Activated naive CD4-positive, alpha-beta T cell (primary cell): ENCODE measurements at places on chromosomes 6 and 20.

DNA sequence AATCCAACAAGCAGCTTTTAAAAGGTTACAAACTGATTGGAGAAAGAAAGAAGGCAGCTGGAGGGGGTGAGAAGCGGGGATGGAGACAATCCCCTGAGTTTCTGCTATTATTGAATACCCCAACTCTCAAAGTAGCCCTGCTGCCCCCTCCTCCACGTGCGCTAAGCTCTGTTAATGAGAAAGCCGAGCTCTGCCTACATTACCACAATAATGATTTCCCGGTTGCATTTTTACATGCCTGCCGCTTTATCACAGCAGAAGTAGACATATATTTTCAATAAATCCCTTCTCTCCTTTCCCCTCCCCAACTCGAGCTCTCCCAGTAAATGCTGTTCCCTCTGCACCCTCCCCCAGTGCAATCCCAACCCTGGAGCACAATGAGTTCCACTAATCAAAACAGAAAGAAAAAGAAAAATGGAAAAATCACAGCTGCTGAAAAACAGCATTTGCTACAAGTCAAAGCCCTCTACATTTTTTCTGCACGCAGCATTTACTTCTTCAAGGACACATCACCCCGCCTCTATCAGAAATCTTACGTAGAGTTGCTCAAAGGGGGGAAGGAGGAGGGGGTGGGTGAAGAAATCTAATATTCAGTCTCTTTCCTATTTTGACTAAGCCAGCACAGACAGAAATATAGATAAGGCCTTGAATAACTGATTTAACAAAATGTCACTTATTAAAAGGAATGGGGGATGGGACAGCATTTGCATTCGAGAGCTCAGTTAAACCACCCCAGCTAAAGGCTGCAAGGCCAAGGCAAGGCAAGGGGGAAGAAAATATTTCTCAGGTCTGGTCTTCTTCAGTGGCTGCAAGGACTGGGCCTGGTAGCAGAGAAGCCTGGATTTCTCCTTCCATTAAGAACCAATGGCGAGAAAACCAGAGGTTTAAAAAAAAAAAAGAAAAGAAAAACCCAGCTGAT, 10.7 kb downstream of the TRERF1 start:
- DNase-seq: no peak

DNA sequence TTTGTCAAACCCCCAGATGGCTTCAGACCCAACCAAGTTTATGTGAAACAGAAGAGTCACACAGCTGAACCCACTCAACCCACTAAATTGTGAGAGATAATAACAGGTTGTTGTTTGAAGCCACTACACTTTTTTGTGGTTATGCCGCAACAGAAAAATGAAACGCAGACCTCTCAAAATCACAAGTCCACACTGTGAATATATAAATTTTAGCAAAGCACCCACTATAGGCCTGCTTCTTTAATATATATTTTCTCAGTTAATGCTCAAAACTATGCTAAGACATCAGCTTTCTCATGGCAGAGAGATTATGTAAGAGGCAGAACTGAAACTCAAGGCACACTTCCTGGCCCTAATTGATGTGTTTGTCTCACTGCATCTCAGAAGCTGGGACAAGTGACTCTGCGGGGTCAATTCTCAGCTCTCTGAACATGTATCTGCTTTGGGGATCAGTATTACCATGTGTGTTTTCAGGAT, 27.7 kb downstream of the MAP3K5 start:
- no peak for DNase-seq

- no peak for DNase-seq
These were observed 9.8 kb downstream of the RHAG start for GRCh38 chr6:49626811-49627210.

- DNase-seq: no peak
These were observed 37.4 kb upstream of the KCNB1 start for GRCh38 chr20:49519777-49520359.

GRCh38 chr6:144548536-144548935, 263.4 kb downstream of the UTRN start:
- no peak for DNase-seq

DNA sequence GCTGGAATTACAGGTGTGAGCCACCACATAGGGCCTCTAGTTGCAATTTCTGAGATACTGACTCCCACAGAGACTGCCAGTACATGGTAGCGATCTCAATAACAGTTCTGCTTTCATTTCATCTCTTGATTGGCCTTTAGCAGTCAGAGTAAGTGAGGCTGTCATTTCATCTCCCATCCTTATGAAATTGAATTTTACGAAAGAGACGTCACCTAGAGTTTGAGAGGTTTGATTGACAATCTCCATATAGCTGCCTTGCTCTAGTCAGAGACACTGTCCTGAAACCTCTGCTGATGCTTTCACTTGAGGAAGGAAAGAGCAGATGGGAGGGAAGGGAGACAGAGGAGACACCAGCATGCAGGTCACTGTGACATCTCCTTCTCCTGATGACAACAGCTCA, 466.1 kb downstream of the NKAIN2 start:
- DNase-seq: no peak

DNA sequence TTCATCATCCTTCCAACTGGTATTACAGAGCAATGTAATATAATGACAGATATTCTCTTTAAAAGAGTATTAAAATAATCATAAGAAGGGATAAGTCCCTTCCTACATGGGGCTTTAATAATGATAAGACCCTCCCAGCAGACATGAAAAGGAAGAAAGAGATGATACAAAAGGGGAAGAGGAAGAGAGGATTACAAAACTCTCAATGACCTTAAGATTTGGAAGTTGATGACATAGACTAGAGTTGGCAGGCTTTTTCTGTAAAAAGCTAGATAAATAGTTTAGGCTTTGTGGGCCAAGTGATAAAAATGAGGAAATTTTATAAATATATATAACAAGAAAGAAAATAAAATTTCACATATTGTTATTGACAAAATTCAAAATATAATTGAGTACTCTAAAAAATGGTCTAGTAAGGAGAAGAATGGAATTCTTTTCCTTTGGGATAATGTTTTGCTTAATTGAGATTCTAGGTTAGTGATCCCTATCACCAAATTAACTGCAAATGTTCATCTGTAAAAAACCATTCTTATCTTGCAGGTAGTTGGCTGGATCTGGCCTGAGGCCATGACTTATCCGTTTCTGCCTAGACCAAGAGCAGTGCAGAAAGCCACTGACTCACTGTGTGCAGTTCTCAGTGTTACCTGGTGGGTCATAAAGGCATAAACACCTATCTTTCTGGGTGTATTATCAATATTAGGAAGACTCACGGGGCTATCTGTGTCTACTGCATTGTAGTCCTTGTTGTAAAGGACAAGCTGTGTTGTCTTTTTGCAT, 11.0 kb downstream of the RIPOR2 start:
- no peak for DNase-seq

DNA sequence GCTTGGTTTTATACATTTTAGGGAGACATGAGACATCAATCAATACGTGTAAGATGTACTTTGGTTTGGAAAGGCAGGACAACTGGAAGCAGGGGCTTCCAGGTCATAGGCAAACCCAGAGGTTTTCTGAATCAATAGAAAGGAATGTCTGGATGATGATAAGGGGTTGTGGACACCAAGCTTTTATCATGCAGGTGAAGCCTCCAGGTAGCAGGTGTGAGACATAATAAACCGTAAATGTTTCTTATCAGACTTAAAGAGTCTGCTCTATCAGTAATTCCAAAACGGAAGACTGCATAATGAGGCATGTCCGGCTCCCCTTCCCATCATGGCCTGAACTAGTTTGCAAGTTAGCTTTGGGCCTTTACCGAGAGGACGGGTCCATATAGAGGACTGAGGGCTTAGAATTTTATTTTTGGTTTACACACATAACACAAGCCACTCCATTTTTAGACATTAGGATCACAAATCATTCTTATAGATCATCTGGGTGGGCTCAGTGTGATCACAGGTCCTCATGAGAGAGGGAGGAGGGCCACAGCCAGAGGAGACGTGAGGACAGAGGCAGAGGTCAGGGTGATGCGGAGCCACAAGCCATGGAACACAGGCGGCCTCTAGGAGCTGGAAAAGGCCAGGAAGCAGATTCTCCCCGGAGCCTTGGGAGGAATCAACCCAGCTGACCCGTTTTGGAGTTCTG, 10.7 kb upstream of the SERPINB9 start:
- DNase-seq: no peak

- DNase-seq: no peak
These were observed 39.7 kb downstream of the PPARD start for GRCh38 chr6:35382015-35382414.

GRCh38 chr6:36577301-36577700, 16.9 kb upstream of the SRSF3 start:
- DNase-seq: no peak
